COR-L47 (cell line): ENCODE measurements at places on chromosomes 12 and 14.

- peak; percentile 77 for DNase-seq
These were observed 153.9 kb downstream of the PRKCH start for GRCh38 chr14:61475316-61475715.

GRCh38 chr12:26725276-26725916 lies 107.6 kb downstream of the ITPR2 start:
- no peak for DNase-seq

GRCh38 chr12:127560041-127560478 lies 706.9 kb upstream of the TMEM132C start:
- DNase-seq = no peak

GRCh38 chr14:69886453-69887242 lies 7.4 kb downstream of the SMOC1 start:
- DNase-seq = no peak

- no peak for DNase-seq
These were observed 17.1 kb downstream of the LRFN5 start for GRCh38 chr14:41623736-41624135.

DNA sequence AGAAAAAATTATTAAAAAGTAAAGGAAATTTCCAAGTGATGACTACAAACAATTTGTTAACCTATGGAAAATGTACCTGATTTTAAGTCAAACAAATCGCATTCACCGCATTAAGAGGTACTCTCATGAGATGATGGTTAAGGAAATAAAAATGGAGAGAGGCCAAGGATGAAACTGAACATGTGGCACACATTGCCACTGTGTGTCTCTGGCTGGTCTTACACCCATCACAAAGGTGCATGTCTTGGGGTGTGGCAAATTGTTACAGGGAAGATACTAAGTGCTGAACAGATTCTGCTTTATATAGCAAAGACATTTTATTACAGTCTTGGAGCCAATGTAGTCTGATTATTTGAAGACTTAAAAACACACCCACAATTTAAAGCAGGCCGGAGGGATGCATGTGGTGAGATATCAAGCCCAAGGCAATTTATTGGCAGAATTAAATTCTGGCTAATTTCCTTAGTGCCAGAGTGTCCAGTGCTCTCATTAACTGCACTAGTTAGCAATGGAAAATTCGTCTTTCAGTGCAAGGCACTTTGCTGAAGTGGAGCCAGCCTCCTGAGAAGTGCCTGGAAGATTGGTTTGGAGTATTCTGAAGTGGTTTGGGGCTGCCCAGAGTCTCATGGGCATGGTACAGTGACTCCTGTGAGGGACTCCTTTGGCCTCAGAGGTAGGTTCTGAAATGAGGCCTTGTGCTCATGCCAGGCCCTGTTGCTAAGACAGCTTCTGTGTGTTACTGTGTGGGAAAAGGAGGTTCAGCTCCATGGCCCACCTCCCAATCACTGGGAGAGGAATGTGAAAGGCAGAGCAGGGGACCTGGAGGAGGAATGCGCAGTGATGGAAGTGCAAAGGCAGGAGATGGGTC lies 166.9 kb downstream of the BRMS1L start:
- DNase-seq = no peak

DNA sequence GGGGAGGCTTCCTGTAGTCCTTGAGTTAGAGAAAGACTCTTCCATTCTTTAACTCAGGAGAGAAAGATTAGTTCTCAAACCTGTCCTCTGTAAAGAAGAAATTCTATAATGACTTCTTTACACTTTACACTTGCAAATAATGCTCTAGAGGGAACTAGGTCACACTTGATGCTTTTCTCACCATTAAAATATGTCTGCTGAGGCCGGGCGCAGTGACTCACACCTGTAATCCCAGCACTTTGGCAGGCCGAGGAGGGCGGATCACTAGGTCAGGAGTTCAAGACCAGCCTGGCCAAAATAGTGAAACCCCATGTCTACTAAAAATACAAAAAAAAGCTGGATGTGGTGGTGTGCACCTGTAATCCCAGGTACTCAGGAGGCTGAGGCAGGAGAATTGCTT lies 6.3 kb downstream of the NTN4 start:
- no peak for DNase-seq

GRCh38 chr12:118714051-118714460 lies 267.3 kb upstream of the SRRM4 start:
- DNase-seq = peak; percentile 15

- DNase-seq = no peak
These were observed 57.8 kb downstream of the ATG14 start for GRCh38 chr14:55353686-55354467.

DNA sequence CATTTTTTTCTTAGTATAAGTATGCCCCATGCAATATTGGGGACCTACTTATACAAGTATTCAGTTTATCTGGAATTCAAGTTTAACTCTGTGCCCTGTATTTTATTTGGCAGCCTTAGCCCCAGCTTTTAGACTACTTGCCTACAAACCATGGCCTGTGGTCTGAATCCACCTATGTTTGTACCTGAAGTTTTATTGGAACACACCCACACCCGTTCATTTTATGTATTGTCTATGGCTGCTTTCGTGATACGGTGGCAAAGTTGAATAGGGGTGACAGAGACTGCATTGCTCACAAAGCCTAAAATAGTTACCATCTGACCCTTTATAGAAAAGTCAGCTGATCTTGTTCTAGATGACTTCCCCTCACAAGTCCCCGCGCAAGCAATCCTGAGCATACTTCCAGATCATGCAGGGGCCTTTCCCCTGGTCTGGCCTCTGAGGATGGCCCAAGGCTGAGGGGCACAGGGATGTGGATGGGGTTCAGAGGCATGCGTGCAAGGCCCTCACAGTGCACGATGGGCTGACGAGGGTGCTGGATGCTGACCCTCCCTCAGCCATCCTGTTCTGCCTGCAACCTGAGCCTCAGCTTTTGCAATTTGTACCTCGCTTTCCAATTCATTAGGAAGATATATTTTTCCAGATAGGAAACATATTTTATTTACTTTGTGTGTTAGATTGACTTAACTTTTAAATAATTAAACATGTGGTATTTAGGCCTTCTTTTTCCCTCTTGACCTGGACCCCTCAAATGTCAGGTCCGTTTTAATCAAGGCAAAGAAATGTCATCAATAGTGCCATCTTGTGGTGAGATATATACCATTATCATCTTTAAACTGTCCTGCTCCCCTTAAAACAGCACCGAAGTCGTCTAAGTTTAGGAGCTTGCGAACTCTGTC lies 527.3 kb upstream of the CCDC196 start:
- DNase-seq = peak; percentile 20

DNA sequence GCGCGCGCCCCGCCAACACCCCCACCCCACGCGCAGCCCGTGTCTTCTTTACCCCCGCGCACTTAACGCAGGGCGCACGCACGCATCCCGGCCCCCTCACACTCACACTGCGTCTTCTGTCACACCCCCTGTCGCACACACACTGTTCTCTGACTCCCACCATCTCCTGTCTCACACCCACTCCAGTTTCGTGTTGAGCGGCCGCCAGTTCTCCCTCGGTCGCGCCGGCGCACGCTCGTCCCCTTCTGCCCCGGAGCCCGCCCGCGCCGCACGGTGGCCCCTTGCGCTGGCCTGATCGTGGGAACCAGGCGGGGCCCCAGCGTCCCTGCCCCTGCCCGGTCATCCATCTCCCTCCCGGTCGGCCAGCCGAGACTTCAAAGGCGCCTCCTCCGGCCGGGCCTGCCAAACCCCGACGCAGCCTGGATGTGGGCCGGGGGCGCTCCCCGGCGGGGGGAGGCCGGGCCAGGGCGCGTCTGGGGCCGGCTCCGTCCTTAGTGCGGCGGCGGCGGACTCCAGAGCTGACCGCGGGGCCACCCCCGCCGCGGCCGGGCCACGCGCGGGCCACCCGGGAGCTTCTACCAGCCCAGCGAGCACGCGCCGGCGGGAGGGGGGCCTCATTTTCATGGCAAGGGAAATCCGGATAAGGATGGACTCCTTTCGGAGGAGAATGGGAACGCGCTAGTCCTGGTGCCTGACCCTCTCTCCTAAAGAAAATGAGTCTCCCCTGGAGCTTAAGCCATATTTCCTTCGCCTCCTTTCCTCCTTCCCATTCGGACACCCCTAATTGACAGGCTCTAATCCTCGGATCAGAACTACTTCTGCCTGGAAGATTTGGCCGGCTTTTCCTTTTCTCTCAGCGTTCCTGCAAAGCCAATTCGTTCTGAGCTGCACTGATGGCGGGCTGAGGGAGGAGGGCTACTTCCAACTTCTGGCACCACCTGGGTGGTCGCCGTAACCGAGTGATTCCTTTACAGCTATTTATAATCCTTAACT lies 82.0 kb upstream of the HMGA2 start:
- DNase-seq = no peak

- DNase-seq = no peak
These were observed 53.5 kb downstream of the IGF1 start for GRCh38 chr12:102426599-102427542.
